ENCODE measurements at places on chromosomes 11 and 22. TPM values are rescaled to one million over a fixed set of nuclear protein-coding genes. Genes with fewer than 3 reads are reported as not detected.

DNA sequence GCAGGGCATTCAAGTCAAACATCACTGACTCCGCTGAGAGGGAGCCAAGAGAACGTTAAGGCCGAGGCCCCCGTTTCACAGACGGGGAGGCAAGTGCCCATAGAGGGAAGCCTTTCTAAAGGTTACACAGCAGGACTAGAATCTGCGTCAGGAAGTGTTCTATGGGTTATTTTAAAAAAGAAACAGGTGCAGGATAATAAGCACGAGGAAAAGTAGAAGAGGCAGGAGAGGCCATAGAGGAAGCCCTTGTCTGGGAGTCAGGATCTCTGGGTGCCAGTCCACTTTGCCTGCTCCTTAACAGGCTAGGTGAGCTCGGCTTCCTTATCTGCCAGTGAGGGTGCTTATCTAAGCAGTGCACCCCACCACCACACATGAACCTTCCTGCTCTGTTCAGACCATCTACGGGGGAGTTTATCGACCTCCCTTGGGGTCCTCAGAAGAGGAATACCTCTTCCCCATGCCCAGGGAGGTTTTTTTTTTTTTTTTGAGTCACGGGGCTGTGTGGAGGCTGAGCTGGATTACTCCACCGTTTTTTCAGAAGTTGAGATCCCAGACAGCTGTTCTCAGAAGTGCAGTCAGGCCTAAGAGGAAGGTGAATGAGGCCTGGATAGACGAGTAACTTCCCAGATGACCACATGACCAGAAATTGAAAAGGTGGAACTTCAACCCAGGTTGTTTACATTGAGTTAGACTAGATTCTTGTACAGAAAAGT lies 1.2 kb upstream of the FCHSD2 start:
- no peaks in the 10 kb centered on the region for H3K27me3 ChIP-seq
- H3K4me3 ChIP-seq = peak overlapping the region; percentile 69
- H3K27ac ChIP-seq = no peak overlapping the region
- DNase-seq = no peak
- peaks cover 25% of the 10 kb centered on the region for H3K4me1 ChIP-seq

The CENPM gene
- 51.9 TPM for total RNA-seq

- H3K27me3 ChIP-seq = no peaks in the 10 kb centered on the region
- H3K4me1 ChIP-seq = peaks cover 6% of the 10 kb centered on the region
- no peak for DNase-seq
These were observed 118.9 kb downstream of the MRTFA start for GRCh38 chr22:40517631-40518030.

The NOX4 gene
- total RNA-seq = 3.9 TPM

- DNase-seq = no peak
- H3K4me1 ChIP-seq = no peaks in the 10 kb centered on the region
- no peaks in the 10 kb centered on the region for H3K36me3 ChIP-seq
- H3K27me3 ChIP-seq = no peaks in the 10 kb centered on the region
- no peak overlapping the region for H3K27ac ChIP-seq
- H3K4me3 ChIP-seq = no peak overlapping the region
These were observed 303.9 kb downstream of the ETS1 start for GRCh38 chr11:128283451-128283850.

DNA sequence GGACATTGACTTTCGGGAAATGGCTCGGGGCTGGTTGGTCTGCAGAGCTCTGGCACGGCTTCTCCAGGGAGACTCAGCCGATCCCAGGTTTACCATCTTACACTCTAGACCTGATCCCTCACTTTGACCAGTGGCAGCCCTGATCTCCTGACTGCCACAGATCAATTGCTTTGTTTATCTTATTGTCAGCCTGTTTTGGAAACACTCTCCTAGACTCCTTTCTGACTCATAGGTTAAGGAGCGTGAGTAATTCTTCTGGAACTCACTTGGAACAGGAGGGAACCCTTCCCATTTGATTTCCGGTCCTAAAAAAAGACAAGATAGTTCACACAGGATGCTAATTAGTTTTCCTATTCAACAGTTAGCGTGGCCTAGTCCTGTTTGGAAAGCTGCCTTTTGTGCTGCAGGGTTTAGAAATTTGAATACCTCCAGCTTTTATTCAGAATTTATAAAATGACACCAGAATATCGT lies 16.0 kb upstream of the BMAL1 start:
- H3K4me3 ChIP-seq = no peak overlapping the region
- H3K36me3 ChIP-seq = no peaks in the 10 kb centered on the region
- peaks cover 33% of the 10 kb centered on the region for H3K4me1 ChIP-seq
- peak overlapping the region; percentile 92 for H3K27ac ChIP-seq
- peak; percentile 97 for DNase-seq

The GSTT4 gene
- total RNA-seq = not detected

GRCh38 chr11:69481393-69481844 lies at the start of gene LINC01488:
LINC01488 (plus strand) TSS chr11:69481663.
- no peak for DNase-seq
- no peak within 1 kb of the TSS for H3K27ac ChIP-seq
- H3K4me1 ChIP-seq = peaks cover 14% of the 10 kb centered on the region
- H3K36me3 ChIP-seq = no peaks in the 10 kb centered on the region
- H3K4me3 ChIP-seq = no peak within 1 kb of the TSS

GRCh38 chr22:40258017-40258416 lies 80.3 kb downstream of the TNRC6B start:
- H3K36me3 ChIP-seq = peaks cover 19% of the 10 kb centered on the region
- no peaks in the 10 kb centered on the region for H3K27me3 ChIP-seq

GRCh38 chr11:121119440-121119839 lies 18.4 kb downstream of the TECTA start:
- no peak overlapping the region for H3K27ac ChIP-seq
- no peaks in the 10 kb centered on the region for H3K4me1 ChIP-seq
- no peaks in the 10 kb centered on the region for H3K36me3 ChIP-seq

- H3K27ac ChIP-seq = no peak overlapping the region
- no peaks in the 10 kb centered on the region for H3K27me3 ChIP-seq
- DNase-seq = no peak
- H3K4me1 ChIP-seq = no peaks in the 10 kb centered on the region
These were observed 17.2 kb downstream of the TOB2 start for GRCh38 chr22:41429232-41429950.

Data from SJSA1 (cell line).